Cardiac fibroblast (primary cell): ENCODE measurements at places on chromosomes 13 and 19.

DNA sequence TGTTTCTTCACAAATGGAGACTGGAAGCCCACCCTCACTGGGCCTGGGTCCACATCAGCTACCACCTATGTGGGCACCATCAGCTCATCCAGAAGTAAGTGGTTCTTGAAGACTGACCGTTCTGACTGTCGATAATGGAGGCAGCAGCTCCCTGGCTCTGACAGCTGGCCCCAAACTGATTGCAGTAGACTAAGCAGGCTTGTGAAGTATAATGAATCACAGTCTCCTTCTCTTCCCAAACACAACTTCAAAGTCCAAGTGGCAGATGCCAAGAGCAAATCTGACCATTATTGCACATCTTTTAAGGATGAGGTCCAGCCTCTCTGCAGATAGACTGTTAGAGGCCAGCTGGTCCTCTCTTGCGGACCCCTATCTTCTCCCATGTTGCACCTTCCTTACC, 574.4 kb upstream of the KLF12 start:
- DNase-seq: no peak

DNA sequence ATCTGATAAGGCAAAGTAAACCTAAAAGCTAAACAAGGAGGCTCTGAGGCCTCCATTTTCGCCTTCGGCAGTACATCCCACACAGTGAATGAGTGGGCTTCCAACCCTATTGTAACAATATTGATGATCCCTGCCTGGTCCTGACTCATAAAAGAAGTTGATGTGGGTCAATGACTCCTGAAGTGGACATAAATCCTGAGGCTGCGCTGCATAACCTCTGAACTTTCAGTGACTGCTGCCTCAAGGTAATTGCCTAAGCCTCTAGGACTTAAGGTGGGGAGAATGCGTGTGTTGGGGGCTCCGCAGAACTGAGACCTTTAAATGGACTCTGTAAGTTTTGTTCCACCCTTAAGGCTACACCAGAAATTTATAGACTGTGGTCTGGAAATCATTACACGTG, 42.6 kb downstream of the SIAH3 start:
- DNase-seq: no peak

DNA sequence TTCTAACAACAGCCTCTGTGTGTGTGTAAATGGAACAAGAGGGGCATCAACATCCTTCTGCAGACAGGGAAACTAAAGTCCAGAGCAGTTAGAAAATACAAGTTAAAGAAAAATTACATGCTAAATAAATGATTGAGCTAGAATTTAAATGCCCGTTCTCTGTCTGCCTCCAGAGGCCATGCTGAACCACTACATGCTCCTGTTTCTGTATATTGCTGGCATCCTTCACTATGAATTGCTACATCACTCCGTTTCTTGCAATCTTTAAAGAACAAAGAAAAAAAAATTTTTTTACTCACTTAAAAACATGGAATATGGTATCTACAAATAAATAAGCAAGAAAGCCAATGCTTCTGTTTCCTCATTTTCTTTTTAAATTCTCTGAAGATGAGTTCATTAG, 47.9 kb downstream of the DCT start:
- peak; percentile 27 for DNase-seq

GRCh38 chr13:37134411-37135041, 29.1 kb upstream of the CSNK1A1L start:
- peak; percentile 96 for DNase-seq

- DNase-seq: no peak
These were observed 29.2 kb downstream of the TMTC4 start for GRCh38 chr13:100645382-100645781.

- no peak for DNase-seq
These were observed 6.6 kb downstream of the NDUFB7 start for GRCh38 chr19:14565298-14565679.

DNA sequence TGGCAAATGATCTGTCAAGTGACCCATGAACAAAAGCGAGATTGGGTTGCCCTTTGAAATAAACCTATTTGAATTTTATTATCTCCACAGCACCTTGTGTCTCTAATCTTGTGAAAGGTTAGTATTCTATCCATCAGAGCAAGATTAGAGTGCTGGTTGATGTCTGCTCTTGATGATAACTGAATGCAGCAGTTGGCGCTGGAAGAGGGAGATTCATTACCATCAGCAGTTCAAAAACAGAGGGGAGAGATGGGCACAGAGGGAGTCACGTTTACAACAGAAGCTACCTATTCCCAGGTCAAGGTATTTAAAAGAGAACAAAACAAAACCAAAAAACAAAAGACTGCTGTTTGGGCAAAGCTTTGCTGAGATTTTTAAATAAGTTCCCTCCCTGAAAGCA, 588.1 kb downstream of the GPC6 start:
- no peak for DNase-seq

GRCh38 chr19:23547816-23548430, 139.1 kb downstream of the ZNF675 start:
- no peak for DNase-seq

DNA sequence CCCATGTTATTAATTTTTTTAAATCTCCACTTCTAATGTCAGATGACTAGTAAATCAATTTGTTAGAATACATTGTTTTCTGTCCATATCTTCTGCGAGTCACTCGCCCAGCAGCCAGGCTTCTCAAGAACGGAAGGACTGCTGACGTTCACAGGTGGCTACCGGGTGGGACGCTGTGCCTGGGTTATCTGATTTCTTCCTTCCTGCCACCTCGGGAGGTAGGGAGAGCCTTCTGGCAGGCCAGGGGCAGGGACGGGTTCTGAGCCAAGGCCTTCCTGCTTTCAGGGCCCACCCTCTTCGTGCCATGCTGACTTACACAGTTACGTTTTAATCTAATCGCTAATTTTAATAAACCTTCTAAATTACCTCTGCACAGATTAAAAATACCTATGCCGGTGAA, 7.9 kb upstream of the C1QTNF9 start:
- DNase-seq: no peak
